ENCODE measurements at places on chromosomes 3 and 15.

GRCh38 chr15:48273049-48273448 lies 58.2 kb upstream of the DUT start:
- no peak for DNase-seq

DNA sequence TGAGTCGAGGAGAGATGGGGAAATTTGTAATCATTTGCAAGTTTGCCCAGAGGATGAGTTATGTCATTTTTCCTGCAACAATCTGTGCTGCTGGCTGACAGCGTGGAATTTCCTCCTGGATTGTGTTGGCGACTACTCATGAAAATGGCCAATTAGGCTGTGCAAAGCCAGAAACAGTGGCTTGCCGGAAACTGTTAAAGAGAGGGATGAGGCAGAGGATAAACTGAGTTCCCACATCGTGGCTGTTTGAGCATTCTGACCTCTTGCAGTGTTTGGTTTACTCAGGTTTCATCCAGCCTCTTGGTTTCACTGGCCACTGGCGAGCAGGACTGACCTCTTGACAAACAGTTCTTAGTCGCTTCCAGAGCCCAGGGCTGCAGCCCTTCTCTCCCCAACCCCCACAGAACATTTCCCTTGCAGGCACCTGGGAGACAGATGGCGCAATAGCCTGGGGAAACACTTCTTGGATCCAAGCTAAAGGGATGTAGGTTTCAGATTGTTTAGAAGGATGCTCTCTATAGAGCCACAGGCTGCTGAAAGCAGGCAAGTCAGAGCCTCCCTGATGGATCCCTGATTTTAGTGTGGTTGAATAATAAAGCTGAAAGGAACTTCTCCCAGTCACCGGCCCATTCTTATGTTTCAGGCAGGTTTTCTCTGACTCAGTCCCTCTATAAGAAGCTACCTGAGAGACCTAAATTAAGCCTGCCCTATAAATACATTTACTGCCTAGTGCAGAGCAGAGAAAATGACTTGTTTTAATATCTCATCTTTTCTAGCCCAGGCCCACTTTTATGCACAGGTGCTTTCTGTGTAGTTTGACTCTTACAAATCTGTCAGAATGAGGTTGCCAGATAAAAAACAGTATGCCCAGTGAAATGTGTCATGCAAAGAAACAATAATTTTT lies 92.8 kb upstream of the UBE2E1 start:
- DNase-seq = no peak

DNA sequence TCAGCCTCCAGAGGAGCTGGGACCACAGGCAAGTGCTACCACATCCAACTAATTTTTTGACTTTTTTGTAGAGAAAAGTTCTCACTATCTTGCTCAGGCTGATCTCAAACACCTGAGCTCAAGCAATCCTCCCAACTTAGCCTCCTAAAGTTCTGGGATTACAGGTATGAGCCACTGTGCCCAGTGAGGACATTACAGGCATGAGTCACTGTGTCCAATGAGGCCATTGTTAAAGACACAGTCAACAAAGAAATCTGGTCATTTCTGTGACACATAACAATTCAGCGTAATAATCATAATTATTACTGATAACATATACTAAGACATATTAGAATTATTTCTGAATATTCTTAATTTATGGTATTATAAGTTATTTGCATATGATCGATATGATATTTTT lies 463.4 kb upstream of the NDN start:
- no peak for DNase-seq

DNA sequence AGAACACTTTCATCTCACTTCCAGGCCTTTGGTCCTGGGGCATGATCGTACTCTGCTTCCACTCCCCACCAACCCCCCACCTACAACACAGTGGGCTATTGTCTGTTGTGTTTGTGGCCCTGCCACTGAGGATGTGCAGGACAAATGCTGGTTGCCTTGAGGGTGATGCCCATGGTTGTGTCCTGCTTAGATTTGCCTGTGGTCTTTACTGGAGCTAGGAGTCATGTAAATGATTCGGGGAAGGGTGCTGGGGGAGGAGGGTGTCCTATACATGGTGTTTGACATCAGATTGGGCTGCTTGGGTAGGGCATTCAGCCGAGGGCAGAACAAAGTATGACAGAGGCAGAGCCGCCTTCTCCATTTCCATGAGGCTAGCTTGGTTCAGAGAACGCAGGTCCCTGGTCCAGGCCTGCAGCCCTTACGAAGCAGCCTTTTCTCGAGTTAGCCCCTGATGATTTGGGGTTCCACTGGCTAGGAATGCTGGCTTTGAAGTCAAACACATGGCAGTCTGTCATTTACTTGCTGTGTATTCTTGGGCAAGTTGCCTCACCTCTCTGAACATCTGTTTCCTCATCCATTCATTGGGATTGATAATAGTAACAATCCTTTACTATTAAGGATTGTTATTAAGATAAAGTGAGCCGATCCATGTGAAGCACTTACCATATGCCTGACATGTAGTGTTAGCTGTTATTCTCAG lies 6.9 kb downstream of the CORO2B start:
- no peak for DNase-seq

DNA sequence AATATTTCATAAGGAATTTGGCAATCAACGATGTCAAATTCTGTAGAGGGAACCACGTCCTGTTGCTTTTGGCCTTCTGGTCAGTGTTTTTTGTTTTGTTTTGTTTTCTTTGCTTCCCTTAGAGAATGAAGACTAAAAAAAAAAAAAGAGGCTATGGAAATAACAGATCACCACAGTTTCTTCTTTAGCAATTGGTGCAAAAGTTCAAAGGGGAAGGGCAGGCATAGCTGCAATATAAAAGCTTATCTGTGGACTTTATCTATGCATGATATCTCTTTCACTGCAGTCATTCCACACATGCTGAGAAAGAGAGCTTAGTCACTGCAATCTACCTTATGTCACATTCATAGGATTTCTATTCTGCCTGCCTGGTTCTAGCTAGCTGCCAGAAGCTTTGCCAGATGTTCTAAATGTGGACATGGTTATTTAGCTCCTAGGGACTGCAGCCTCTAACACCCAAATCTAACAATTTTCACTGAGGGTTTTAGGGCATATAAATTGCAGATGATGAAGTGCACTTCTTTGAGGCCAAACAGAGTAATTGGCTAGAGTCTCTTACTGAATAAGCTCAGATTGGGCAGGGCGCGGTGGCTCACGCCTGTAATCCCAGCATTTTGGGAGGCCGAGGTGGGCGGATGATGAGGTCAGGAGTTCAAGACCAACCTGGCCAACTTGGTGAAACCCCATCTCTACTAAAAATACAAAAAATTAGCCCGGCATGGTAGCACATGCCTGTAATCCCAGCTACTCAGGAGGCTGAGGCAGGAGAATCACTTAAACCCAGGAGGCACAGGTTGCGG lies 637.2 kb downstream of the NTRK3 start:
- DNase-seq = no peak

- no peak for DNase-seq
Measured at GRCh38 chr3:17820704-17821103, 78.3 kb upstream of the TBC1D5 start.

- no peak for DNase-seq
Measured at GRCh38 chr3:45332493-45332892, 55.9 kb upstream of the LARS2 start.

DNA sequence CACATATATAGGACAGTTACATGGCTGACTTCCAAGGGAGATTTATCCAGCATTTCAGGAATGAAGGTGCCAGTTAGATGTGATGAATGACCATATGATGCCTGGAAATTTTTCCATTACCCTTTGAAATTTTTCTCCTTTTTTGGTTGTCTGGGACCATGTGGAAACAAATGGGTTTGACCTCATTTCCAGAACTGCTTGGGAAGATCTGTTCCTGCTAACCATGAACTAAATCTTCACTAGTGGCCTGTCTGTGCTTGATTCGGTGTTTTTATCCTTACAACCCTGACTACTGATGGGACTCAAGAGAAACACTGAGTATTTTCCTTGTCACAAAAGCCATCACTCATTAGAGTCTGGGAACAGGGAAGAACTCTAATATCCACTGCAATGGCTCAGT lies 409.4 kb downstream of the PDCD6IP start:
- no peak for DNase-seq

- DNase-seq = no peak
Measured at GRCh38 chr3:188786424-188786823, 385.3 kb upstream of the TPRG1 start.

DNA sequence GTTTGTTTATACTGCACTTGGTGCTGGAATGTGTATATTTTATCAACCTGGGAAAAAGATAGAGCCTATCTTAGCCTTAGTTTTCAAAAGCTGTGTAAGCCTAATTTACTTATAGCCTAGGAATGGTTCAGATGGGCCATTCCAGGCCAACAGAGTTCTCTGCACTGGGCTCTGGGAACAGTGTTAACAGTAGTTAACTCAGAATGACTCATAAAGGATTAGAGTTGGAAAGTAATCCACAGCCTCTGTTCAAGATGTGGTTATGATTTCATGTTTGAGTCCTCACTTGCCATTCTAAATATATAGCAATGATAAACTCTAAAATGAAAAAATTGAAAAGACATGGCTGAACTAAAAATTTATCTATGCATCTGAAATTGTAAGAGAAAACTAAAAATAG lies 22.6 kb upstream of the PEX5L start:
- no peak for DNase-seq

- DNase-seq = no peak
Measured at GRCh38 chr3:13497386-13497785, 17.3 kb downstream of the HDAC11 start.

GRCh38 chr3:169315141-169315540 lies 348.4 kb downstream of the MECOM start:
- no peak for DNase-seq
